GM03348 (cell line): ENCODE measurements at places on chromosomes 16 and 17.

- no peak for DNase-seq
These were observed 3.4 kb downstream of the FAM222B start for GRCh38 chr17:28839221-28839620.

DNA sequence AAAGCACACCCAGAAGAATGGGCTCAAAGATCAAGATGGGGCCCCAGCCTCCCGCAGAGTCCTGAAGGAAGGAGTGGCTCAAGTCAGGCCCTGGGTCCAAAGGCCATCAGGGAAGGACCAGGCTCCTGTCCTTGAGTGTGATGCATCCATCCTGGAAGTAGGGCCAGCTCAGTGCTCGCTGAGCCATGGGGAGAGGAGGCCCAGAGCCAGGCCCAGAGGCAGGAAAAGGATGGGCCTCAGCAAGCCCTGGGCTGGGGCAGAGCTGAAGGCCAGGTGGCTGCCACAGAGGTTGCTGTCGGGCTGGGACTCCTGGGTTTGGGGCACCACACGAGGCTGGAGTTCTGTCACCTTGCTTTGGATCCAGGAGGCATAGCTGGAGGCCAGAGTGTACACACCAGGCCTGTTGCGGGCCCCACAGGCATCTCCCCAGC lies 3.7 kb downstream of the PRSS8 start:
- DNase-seq = no peak

GRCh38 chr16:47109361-47109760 lies 34.4 kb downstream of the NETO2 start:
- DNase-seq = no peak

DNA sequence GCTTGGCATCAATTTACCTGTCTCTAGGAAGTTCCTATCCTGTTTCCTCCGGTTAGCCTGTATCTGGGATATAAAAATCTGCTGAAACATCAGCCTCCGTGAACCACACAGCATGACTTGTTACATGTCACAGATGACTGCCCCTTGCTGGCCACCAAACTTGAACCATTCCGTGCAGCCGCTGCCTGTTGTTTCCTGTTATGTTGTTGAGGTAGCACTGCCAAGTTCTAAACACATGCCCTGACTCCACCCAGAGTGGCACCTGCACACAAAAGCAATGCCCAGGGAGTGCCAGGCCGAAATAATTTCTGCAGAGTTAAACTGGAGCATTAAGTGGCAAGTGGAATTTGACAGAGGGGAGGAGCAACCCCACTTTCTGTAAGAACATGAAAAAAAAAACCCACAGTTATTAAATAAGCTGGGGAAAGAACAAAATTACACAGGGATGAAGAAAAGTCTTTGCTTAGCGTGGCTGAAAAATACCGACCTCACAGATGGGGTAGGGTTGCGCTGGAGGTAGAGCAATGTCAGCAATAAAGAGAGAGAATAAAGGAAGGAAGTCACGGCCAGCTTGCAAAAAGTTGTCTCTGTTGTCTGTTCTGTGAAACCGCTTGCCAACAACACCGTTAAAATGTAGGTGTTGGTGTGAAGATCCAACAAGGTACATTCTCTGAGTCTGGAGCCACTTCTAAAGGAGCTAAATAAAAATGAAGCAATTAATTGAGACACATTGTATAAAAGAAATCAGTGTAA lies 174.6 kb upstream of the CDH13 start:
- DNase-seq = no peak

GRCh38 chr16:88977812-88978607 lies 1.0 kb upstream of the CBFA2T3 start:
- DNase-seq = no peak

DNA sequence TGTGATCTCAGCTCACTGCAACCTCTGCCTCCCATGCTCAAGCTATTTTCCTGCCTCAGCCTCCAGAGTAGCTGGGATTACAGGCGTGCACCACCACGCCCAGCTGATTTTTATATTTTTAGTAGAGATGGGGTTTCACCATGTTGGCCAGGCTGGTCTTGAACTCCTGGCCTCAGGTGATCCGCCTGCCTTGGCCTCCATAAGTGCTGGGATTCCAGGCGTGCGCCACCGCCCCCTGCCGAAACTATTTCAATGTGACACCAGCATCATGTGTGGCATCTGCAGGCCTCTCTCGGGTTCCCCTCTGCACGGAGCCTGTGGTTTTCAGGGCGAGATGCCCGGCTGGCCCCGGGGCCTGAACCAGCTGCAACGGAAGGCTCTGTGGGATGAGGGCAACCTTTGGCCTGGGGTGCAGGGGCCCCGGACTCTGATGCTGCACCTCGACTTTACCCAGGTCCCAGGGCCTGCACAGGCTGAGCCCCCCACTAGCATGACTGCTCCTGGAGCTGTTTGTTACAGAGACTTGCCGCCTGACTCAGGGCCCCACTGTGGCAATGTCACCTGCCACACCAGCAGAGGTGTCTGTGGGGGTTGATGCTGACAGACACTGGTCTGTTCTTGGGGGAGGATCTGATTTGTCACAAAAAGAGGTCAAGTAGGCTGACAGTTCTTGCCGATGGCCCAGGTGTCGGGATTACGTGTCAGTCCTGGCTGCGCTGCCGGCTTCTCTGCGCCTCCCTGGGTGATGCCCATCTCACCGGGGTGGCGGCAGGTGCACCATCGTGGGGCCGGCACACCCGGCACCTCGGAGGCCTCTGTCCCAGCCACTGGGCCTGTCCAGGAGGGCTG lies 8.6 kb upstream of the TEX19 start:
- DNase-seq = no peak

- DNase-seq = no peak
These were observed 2.0 kb upstream of the NXPH3 start for GRCh38 chr17:49573510-49574322.

GRCh38 chr17:40092581-40092980 lies 7.8 kb downstream of the NR1D1 start:
- peak; percentile 28 for DNase-seq

GRCh38 chr16:22813223-22813947 lies 577 bp upstream of the HS3ST2 start:
- DNase-seq = peak; percentile 63

DNA sequence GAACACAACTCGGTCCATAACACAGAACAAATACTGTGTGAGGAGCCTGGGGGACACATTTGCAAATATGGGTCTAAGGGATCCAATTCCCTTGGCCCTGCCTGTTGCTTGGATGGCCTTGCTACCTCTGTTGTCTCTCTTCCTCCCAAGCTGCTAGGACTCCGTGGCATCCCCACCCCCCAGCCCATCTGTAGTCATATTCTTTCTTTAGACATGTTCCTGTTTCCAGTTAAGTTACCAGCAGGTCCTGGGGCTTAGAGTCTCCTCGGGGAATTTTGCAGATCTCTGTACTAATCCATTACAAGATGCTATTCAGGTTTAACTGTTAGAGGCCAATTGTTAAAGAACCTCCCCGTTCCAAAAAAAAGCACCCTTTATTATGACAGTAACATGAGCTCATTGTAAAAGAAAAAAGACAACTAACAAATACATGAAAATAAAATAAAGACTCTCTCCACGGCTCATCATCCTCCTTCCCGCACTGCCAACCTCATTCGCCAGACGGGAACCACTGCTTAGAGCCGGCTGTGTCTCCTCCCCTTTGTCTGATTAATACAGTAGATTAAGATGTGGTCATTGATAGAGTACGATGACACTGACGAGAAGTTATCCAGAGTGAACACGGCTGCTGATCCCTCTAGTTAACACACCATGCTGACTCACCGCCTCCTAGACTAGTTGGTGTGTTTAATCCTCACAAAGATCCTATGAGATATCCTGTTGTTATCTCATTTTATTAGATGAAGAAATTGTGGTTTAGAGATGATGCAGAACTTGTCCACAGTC lies 22.2 kb downstream of the HS3ST4 start:
- DNase-seq = no peak

DNA sequence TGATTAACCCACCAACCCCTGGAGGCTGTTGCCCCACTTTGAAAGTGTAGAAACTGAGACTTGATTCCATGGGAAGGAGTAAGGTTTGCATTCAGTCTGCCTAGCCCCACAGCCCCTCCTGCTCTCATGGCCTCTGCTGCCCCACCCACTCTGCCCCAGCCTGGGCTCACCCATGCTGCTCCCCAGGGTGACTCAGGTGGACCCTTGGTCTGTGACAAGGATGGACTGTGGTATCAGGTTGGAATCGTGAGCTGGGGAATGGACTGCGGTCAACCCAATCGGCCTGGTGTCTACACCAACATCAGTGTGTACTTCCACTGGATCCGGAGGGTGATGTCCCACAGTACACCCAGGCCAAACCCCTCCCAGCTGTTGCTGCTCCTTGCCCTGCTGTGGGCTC lies 6.5 kb downstream of the PRSS41 start:
- no peak for DNase-seq

DNA sequence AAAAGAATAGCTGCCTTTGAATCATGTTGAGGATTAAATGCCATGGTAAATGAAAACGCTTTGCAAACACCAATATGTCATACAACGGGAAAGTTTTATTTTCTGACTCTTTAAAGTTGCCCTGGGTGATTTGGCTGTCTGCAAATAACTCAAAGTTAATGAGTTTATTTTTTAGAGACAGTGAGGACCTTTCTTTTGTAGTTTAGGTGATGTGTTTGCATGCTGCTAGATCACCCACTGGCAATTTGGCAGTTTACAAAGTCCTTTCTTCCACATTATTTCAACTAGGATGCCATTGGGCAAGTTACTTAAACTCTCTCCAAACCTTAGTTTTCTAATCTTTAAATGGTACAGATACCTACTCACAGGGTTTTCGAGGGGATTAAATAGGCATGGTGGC lies 37.8 kb downstream of the GDE1 start:
- no peak for DNase-seq

- peak; percentile 82 for DNase-seq
These were observed 113.3 kb downstream of the FTO start for GRCh38 chr16:53817117-53817755.

- DNase-seq = no peak
These were observed 281.0 kb downstream of the CBLN1 start for GRCh38 chr16:49000594-49000993.

DNA sequence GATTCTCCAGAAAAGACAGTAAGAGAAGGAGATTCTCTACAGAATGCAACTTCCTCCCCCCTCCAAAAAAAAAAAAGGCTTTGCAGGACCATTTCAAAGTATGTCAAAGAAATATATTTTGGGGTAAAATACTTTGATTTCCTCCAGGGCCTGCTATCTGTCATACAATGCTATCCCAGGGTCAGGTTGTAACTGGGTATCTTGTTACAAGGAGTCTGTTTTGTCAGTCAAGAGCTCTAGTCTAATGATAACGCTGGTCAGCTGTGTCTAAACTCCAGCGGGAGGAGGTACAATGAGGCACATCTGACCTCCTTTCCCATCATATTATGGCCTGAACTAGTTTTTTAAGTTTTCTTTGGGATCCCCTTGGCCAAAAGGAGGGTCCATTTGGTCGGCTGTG lies 408.4 kb upstream of the CDH5 start:
- DNase-seq = no peak

- DNase-seq = no peak
These were observed 306.3 kb downstream of the SOX9 start for GRCh38 chr17:72426948-72427760.

DNA sequence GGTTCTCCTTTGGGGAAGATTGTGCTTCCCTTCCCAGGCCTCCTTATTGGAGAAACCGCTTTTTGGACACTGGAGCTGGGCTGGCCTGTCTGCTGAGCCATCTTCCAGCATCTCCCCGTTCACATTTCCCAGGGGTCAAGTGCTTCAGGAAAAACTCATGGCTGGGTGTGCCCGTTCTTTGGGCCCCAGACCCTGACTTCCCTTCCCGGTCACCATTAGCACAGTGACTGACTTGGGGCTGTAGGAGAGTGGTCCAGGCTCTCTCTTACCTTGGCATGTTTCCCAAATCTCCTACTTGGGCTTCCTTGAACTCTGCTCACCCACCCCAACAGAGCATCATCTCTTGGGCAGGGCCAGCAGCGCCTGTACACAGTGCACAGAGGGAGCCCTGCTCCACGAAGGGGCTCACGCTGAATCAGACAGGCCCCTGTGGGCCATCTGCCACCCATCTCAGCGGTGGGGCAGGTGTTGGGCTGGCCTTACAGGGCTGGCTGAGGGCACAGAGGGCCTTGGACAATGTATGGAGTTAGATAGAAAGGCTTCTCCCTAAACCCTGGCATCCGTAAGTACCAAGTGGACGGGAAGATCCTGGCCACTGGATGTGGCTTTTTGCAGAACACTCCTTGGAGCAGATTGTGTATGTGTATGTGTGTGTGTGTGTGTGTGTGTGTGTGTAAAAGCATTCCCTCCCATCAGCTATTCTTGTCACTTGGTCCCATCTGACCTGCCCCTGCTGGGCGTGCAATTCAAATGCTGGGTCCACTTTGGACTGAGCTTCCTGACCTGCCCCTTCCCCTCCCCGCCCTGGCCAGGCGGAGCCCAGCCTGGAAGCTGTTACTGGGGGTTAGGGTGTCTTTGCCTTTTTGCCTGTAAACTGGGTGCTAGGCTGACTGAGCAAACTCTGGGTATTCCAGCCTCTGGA lies 24.9 kb upstream of the CDC42EP4 start:
- no peak for DNase-seq

DNA sequence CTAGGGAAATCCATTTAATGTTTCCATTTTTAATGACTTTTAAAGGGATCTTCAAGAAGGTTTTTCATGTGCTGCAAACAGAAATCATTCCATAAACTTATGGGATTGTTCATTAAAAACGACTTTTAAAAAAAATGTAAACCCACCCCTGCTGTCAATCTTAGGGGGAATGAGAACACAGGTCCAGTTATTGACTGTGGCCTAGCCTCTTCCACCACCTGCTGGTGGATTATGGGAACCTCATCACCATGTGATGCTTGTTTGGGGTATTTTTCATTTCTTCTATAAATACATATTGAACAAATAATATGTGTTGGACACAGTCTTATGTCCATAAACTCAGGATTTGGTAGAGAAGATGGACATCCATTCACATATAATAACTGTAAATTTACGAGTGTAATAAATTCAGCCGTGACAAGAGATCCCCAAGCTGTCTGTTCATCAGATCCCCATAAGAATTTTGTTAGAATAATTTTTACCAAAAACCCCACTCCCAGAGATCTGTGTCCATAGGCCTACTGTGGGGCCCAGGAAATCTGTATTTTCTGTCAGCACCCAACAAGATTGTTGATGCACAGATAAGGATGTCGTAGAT lies 42.0 kb upstream of the TMC5 start:
- DNase-seq = peak; percentile 83

DNA sequence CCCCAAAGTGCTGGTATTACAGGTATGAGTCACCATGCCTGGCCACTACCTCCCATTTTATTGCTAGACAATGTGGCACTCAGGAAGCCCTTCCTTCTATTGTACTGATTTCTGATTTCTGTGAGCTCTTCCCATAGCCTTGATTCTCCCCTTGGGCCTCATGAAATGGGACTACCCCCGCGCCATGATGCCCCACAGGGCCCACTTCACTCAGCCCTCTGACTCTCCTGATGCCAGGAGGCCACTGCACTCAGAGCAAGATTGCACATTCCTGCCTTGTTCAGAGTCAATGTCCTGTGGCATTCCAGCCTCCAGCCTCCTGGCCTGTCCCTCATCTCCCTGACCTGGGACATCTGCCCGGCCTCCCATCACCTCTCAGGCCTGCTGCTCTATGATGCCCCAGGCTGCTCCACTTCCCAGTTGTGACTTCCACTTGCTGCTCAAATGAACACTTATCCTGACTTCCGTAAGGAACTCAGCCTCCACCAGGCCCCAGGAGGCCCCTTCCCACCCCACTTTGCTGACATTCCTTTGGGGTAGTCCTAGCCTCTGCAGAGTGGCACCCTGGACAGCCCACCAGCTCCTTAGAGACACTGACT lies 66.6 kb upstream of the KSR1 start:
- DNase-seq = no peak

GRCh38 chr17:42174126-42174783 lies 6.7 kb downstream of the KCNH4 start:
- DNase-seq = no peak
